ENCODE measurements at places on chromosomes 12 and 14.

GRCh38 chr12:124391340-124392261 lies 96.7 kb downstream of the RFLNA start:
- peak; percentile 72 for DNase-seq

GRCh38 chr12:16307856-16308475 lies 30.5 kb upstream of the SLC15A5 start:
- no peak for DNase-seq

DNA sequence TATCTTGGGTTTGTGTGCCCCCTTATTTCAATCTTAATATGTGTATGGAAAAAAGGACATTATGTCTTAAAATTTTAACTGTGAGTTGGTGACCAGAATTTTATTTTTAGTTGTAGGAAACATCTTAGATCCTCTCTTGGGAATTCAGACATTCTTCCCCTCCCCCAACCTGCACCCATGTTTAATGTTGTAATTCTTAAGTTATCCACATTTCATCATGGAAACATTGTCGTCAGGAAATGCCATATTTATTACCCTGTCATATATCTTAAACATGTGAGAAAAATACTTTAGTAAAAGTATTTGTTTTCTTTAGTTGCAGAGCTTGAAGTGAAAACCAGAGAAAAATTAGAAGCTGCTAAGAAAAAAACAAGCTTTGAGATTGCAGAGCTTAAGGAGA lies 30.3 kb downstream of the YEATS4 start:
- peak; percentile 31 for DNase-seq

DNA sequence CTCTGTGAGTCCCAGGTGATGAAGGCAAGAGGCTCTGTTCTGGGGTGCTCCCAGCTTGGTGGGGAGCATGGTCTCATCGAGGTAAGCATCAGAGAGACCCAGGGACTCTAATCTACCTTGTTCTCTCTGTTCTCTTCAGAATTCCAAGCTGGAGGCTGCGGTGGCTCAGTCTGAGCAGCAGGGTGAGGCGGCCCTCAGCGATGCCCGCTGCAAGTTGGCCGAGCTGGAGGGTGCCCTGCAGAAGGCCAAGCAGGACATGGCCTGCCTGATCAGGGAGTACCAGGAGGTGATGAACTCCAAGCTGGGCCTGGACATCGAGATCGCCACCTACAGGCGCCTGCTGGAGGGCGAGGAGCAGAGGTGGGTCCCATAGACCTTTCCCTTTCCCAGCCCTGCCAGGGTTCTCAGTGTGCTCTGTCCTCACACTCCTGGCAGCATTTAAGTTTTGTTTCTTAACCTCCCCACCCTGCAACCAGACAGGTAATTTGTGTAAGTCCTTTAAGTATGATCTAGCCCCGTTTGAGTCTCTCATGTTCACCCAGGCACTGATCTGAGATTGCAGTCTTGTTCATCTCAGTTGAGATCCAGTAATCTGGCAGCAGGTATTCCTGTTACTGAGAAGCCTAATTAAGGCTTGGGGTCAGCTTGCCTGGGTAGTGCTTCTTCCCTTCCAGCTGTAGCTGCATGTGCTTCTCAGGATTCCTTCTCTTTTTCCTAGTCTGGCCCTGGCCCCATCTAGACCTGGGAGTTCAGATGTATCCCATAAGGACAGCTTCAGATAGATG lies 14.8 kb upstream of the KRT81 start:
- no peak for DNase-seq

DNA sequence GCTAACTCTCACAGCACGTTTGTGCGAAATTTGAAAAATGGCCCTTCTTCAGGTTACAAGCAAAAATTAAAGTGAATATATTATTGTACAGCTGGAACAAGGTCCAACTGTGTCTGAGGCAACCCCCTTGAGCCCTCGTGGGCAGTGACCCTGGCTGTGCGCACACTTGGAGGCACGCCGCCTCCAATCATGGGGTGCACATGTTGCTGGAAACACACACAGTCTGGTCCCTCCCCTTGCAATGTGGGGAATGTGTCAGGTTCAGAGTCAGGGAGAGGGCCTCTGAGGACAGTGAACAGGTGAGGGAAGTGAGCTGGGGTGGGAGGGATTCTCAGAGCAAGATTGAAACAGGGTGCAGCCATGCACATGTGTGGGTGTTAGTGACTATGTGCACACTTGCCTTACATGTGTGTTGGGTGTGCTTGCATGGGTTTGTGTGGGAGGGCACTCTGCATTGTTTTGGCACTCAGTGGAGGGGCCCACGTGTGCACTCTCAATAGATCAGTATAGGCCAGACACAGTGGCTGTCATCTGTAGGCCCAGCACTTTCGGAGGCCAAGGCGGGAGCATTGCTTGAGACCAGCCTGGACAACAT lies 9.6 kb downstream of the TSPAN9 start:
- no peak for DNase-seq
